ENCODE measurements at places on chromosomes 3 and 15.

GRCh38 chr3:43294975-43295374 is 8.6 kb downstream of the SNRK start:
- DNase-seq = no peak

DNA sequence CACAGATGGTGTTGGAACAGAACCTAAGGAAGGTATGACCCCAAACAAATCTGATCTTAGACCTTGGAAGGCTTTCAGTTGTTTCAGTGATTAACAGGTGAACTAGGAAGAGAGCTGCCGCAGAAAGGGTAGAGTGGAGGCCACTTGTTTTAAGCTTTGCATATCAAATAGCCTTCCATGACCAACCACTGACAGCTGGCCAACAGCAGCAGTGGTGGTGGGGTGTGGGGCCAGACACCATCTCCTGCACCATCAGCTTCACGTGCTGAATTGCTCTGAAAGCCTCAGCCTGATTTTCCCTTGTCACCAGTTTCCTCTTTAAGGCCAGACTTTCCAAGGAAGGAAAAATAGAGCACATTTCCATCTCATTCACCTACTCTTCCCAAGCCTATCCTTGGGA is 16.6 kb upstream of the OSBPL11 start:
- DNase-seq = no peak

- no peak for DNase-seq
These were observed 73.3 kb downstream of the USP13 start for GRCh38 chr3:179726075-179726699.

- no peak for DNase-seq
These were observed 81.7 kb downstream of the TAMM41 start for GRCh38 chr3:11764931-11765363.

DNA sequence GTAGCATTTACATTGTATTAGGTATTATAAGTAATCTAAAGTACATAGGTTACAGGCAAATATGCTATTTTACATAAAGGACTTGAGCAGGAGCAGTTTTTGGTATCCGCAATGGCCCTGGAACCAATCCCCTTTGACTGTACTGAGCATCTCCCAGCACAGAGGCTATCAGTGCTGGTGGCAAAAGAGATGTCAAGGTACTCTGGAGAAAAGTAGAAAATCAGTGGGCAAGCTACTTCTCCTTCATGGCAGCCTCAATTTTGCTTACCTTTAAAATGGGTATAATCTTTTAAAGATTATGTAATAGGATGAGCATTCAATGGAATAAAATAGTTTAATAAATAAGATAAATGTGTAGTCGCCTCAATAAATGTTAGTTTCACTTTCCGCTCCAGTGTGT is 56.7 kb upstream of the LMCD1 start:
- no peak for DNase-seq

GRCh38 chr3:9863058-9863772 is 16.8 kb downstream of the CIDEC start:
- no peak for DNase-seq

DNA sequence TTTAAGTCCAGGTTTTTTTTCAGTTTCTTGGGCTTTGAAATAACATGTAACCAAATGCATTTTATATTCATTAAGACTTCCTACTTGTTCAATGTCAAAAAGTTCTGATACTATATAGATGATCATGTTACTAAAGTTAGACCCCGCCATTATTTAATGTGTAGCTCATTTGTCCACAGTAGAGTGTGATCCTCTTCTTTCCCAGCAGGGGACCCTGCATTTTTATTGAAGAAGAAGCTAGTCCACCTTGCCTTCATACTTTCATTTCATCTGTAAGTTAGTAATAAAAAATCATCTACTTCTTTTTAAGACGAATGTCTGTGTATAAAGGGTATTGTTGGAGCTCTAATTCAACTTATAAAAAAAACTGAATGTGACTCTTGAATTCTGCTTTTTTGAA is 404.6 kb downstream of the SI start:
- DNase-seq = no peak

DNA sequence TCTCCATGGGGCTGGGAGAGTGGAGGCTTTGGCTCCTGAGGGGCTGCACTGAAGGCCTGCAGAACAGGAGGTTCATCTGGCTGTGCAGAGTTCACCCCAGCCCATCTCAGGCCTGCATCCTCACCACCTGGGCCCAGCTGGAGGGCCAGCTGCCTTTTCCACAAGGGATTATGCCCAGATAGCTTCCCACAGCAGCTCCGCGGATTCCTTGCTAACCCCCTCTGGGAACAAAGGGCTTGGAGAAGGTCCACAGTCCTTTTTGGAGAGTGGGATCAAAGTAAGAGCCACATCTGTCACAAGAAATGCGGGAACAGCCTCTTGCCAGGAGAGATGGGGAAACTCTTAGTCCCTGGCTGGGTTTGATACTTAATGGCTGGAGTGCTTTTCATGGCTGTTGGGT is 164.7 kb upstream of the RGMA start:
- DNase-seq = no peak

All from tibial artery (tissue), 4 donors.